ENCODE measurements at places on chromosomes 16 and 17.

DNA sequence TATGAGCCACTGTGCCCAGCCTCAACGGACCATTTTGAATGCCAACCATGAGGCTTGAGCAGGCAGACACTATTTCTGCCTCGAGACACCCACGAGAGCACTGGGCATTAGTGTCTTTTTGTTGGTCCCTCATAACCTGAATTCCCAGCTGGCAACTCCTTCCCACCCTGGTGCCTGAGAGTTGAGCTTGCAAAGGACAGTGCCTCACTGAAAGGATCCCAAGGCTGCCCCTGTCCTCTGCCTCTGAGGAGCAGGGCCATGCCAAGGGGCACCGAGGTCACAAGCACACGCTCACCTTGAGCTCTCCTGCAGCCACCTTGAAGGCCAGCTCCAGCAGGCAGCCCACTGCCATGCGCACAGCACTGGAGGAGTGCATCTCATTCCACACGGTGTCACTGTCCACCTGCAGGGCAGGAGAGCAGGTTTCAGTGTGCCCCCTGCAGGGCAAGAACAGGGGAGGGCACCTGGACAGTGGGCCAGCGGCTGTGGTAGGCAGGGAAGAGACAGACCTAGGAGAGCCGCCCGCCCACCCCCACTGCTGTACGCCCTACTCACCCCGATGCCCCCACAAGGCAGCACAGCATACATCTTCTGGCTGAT, 12.8 kb downstream of the G6PC3 start:
- no peak for DNase-seq

DNA sequence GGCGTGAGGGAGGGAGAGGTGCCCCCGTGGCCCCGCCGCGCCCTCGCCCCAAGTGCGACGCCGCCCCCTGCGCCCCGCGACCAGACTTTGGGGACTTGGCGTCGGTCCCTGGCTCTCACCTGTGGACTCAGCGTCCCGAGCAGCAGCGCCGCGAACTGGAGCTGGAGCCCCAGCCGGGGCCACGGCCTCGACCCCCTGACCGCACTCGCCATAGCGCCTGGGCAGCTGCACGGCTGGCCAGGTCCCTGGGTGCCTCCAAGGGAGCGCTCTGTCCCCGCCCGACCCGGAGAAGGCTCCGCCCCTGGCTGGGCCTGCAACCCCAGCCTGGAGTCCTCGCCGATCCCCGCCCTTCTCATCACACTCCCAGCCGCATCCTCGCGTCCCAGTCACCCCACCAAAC, at the start of gene ERN2:
Gene ERN2, minus strand, starts transcription at position 247 of the 400 bp plus-strand sequence. Its CDS starts 35 bp downstream, at position 212.
- DNase-seq = no peak

- no peak for DNase-seq
Observed at GRCh38 chr16:30761427-30761927, 385 bp downstream of the CFAP119 start.

GRCh38 chr17:70375406-70375805, 206.1 kb downstream of the KCNJ2 start:
- DNase-seq = peak; percentile 25

- peak; percentile 11 for DNase-seq
Observed at GRCh38 chr17:48970224-48970623, 1.8 kb upstream of the GIP start.

GRCh38 chr17:2750721-2751120, 1.3 kb upstream of the CCDC92B start:
- DNase-seq = no peak

GRCh38 chr17:39096508-39097149, 54.8 kb downstream of the PLXDC1 start:
- DNase-seq = no peak

DNA sequence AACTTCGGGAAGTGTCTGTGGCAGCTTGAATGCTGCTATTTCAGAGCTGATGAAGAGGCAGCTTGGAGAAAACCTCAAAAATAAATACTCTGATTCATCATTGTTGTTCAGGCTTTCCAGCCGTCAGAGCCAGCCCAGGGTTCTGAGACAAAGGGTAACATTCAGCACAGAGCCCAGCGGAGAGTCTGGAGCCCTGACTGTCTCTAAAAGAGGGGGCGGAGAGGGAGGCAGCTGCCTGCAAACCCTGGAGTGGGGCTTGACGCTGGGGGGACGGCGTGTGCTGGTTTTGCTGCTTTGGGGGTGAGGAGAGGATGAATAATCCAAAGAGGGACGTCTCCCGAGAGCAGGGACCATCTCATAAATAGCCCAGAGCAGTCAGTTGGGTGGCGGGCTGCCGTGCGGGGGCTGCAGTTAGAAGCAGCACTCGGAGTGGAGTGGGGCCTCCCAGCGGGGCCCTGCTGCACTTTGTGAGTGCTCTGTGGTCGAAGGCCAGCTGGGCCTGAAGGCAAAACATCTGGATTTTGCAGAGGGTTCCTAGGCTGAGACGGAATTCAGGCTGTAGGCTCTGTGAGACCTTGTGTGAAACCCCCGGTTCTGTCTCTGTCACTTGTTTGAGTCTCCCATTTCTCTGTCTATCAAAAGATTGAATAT, 237.8 kb downstream of the PRKCA start:
- DNase-seq = no peak

GRCh38 chr16:88649924-88650748, 717 bp downstream of the CYBA start:
- peak; percentile 67 for DNase-seq

GRCh38 chr16:20897253-20897897, 2.8 kb downstream of the DCUN1D3 start:
- no peak for DNase-seq

GRCh38 chr17:19456016-19456927, 45.2 kb downstream of the RNF112 start:
- DNase-seq = no peak

- DNase-seq = no peak
Observed at GRCh38 chr17:68228817-68229570, 18.8 kb upstream of the AMZ2 start.

- DNase-seq = no peak
Observed at GRCh38 chr16:57797216-57797525, 5.1 kb downstream of the KIFC3 start.

DNA sequence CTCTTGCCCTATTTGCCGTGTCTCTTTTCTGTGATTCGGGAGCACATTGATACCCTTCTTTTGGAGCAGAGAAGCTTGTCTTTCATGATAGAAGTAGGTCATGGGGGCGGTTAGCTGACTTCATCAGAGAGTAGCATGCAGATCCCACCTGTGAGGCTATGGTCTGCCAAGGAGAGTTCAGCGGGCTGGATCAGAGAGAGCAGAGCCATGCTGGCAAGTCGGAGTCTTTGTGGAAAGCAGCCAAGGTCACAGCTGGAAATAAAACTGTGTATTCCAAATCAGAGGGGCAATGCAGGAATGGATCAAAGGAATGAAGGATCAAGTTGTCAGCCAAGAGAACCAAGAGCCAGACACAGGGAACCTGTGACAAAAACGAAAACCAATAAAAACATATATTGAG, 595.9 kb downstream of the WWOX start:
- DNase-seq = no peak

DNA sequence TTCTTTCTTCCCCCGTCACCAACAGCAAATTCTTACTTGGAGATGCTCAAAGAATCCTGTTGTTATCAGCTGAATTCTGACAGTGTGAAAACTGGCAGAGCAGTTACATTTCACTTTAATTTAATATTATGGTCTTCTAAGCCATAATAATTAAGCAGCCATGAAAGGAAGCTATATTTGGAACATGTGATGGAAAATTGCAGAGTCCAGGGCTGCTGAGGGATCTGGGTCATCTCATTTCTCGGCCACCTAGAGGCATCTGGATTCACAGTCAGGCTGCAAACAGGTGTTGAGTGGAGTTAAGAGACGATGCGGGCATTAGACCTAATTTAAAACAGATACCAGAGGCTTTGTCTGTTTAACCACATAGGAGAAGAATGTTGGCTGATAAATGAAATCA, 38.4 kb downstream of the CHD9NB start:
- DNase-seq = no peak

GRCh38 chr16:85903559-85903958, 4.6 kb downstream of the IRF8 start:
- no peak for DNase-seq

- no peak for DNase-seq
Observed at GRCh38 chr17:673200-673681, 41.4 kb downstream of the VPS53 start.

- DNase-seq = peak; percentile 53
Observed at GRCh38 chr17:49497148-49498028, 2.3 kb downstream of the NGFR start.

DNA sequence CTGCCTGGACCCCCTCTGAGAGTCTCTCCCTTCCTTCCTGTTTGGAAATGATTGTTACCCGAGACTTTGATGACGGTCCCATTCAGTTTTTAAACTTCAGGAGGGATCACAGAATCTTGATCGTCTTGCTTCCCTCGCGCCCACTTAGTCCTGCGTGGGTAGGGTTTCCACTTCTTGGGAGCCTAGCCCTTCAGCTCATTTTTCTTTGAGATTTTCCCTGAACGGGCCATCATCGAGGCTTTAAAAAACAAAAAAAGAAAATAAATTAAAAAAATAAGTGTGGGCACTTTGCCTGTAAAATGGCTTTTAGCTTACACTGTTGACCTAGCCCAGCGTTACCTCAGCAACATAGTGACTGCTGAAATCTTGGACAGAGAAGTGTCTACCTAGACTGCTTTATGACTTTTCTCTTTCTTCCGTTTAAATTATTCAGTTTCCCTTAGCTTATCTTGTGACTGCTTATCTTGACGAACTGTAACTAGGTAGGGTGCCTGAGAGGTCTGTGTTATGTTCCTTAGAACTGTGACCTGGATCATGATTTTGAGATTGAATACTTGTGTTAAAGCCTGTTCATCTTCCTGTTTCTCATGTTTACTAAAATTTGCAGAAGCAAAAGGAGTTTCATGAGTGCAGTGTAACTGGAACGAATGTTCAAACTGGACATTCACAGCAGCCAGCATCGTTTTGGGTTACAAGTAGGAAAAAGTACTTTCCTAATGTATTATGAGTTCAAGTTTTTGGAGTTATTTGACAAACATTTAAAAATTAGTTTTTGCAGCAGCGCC, 874 bp downstream of the WWP2 start:
- DNase-seq = no peak

Measured in NCI-H1436 (cell line).